GM12865 (cell line): ENCODE measurements at places on chromosomes 1 and 21.

GRCh38 chr1:214461305-214461704 is 90.1 kb downstream of the PTPN14 start:
- no peak for DNase-seq

GRCh38 chr1:31306278-31306677 is 9.4 kb downstream of the ZCCHC17 start:
- DNase-seq = no peak

GRCh38 chr1:164040754-164041153 is 518.2 kb upstream of the PBX1 start:
- DNase-seq = no peak

DNA sequence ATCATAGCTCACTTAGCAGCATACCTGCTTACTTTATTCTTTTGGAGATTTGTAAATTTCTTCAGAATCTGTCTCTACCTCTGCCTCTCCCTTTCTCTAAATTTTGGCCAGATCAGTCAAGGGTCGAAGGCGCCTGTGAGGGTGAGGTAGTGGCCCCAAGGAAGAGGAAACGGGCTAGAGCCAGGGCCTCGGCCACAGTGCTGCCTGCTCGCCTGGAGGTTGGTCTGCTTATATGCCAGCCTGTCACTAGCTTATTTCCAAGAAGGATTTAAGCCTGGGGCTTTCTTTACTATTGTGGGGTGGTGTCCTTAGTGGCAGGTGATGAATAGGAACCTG is 19.6 kb downstream of the PEX14 start:
- no peak for DNase-seq

DNA sequence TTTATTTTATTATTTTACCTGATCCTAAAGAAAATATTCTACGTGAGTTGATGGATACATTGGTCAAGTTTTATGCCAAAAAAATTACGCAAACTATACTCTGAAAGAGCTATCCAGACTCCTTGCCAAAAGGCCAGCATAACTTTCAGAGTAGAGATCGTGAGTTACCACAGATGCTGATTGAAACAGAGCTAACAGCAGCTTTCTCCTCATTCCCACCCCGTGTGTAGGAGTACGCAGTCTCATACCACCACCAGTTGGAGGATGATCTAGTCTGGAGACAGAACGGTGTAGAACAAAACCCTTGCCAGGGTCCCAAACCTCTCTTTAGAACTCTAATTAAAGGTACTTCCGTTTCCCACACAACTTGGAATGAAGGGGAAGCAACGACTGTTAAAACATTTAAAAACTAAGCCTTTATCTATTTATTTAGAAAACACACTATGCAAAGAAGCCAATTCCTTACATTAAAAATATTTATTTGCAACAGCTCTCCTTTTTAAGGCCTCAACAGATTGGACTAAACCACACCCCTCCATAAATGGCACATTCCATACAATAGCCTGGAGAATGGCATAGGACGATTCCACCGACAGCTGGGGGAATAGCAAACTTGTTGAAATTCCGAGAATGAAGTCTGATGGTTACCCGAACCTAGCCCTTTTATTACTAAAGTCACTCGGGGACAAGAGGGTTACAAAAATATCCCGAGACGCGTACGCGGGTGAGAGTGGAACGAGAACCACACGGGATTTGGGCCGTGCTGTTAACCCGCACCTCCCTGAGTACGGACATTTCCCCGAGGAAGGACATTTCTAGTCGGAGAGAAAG is 1.4 kb downstream of the NUCKS1 start:
- DNase-seq = peak; percentile 50

GRCh38 chr1:10302416-10302815 is 92.0 kb downstream of the KIF1B start:
- no peak for DNase-seq

- DNase-seq = no peak
Measured at GRCh38 chr1:182122256-182122912, 60.9 kb upstream of the ZNF648 start.

- no peak for DNase-seq
Measured at GRCh38 chr1:82486969-82487368, 686.2 kb downstream of the ADGRL2 start.

GRCh38 chr1:13539683-13540082 is 25.9 kb upstream of the LRRC38 start:
- no peak for DNase-seq

- no peak for DNase-seq
Measured at GRCh38 chr1:1758059-1758621, 20.1 kb downstream of the NADK start.

GRCh38 chr1:34770891-34771504 is 10.0 kb upstream of the GJB3 start:
- no peak for DNase-seq

GRCh38 chr1:237146241-237146640 is 104.3 kb downstream of the RYR2 start:
- no peak for DNase-seq

DNA sequence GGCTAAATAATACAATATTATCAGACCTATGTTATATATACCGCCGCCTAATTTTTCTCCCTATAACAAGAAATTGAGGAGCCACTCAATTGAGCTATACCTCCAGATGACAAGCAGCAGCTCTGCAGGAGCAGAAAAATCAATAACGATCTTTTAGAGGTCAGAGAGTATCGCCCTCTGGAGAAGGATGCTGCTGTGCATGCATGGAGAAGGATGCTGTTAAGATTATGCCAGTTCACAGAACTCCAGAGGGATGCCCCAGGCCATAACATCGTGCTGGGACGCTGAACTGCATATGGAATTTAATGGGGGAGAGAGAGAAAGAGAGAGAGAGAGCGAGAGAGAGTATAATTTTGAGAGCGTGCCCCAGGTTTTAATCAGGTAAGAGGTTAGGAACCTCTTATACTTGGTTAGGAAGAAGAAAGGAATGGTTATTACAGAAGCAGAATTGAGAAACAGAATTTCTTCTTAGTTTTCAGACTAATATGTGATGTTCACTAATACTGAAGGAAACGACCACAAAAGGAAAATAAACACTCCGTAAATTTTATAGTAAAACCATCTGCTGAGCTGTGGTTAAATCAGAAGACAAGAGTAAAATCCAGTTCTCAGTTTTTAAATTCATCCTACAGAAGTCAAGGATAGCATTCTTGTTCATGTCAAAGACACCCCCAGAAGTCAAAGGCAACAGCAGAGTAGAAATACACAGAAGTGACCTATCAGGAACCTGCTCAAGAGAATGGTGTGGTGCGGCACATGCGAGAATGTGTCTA is 111.1 kb downstream of the SMYD2 start:
- DNase-seq = no peak

GRCh38 chr1:17393230-17393629 is 21.2 kb downstream of the PADI6 start:
- DNase-seq = no peak

DNA sequence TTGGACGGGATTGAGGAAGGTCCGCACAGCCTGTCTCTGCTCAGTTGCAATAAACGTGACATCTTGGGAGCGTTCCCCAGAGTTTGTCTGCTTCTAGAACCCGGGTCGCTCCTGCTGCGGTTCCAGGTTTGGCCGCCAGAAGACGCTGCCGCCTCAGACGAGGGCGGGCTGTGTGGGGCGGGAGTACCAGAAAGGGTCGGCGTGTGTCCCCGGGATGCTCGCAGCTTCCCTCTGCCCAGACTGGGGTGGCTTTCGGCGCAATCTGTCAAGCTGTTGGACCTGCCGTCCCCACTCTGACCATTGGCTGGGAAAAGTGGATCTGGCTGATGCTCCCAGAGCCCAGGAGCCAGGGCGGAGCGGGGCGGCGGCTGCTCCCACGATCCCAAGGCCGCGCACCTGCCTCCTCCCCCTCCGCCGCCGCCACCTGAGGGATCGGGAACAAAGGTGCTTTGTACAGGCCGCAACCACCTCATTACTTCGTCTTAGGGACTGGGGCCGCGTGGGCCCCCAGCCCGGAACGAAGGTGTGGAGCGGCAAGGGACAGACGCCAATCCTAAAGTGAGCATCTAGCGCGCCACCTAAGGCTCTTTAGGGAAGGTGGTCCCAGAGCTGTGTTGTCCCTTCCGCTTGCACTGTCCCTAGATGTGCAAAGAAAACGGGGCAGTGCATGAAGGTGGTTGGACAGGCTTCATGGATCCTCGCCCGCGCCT is 683 bp upstream of the EFNA4 start:
- peak; percentile 63 for DNase-seq

DNA sequence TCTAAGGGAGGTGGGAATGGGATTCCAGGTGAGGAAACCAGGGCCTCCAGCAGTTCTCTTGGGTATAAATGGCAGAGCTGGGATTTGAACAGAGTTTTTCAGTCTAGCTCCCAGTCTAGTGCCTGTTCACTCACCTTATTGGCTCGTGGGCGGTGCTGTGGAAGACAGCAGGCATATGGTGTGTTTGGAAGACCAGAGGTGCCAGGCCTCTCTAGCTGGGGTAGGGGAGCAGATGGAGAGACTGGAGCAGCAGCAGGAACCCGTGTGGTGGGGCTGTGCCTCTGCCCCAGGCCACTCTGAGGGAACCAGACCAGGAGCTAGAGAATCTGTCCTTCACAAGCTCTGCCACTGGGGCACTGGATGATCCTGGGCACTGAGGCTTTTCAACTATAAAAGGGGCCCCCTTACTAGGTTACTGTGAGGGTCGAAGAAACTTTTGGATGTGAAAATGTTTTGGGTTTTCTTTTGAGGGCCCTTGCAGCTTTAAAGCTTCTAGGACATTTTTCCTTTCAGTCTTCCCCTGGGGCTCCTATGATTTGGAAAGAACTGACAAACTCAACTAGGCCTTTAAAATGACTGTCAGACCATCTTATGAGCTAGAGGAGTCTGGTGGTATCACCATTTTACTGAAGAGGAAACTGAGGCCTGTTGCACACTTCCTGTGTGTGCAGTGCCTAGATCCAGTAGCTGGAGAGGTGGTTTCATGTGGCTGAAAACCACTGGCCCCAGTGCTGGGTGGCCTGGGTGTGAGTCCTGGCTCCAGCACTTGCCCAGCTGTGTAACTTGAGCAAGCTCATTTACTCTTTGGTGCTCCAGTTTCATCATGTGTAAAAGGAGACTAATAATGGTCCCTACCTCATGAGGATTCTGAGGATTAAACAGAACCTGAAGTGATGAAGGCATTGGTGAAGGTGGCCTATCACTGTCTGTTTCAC is 6.1 kb downstream of the DMRTB1 start:
- DNase-seq = no peak

GRCh38 chr1:197464044-197464443 is 196.0 kb downstream of the CRB1 start:
- no peak for DNase-seq

GRCh38 chr1:206955476-206956451 is 9.5 kb upstream of the PIGR start:
- DNase-seq = peak; percentile 75

GRCh38 chr21:36202726-36203602 is 46.3 kb downstream of the DOP1B start:
- DNase-seq = no peak

DNA sequence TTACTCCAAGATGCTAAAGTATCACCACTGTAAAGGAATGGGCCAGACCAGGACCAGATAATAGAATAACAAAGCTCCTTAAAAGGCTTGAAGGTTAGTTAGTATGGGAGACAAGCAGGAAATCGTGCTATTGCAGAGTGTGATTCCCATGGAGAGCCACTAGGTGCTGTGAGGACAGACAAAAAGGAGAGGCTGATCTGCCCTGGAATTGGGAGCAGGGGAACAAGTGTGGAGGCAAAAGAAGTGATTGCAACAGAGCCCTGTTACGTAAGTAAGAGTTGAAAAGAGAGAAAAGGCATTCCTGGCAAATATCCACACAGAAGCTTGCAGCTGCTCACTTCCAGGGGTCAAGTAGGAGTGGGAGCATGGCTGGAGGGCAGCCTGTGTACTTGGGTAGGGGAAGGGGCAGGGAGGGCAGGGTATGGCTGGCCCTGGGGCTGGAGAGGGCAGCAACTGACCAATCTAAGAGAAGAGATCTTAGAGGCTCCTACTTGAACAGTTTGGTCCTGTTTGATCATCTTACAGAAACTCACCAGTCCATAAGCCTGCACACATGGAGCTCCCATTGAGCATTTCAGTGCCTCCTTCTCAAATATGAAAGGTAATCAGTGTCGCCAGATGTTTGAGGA is 207.7 kb upstream of the GJB5 start:
- DNase-seq = no peak

DNA sequence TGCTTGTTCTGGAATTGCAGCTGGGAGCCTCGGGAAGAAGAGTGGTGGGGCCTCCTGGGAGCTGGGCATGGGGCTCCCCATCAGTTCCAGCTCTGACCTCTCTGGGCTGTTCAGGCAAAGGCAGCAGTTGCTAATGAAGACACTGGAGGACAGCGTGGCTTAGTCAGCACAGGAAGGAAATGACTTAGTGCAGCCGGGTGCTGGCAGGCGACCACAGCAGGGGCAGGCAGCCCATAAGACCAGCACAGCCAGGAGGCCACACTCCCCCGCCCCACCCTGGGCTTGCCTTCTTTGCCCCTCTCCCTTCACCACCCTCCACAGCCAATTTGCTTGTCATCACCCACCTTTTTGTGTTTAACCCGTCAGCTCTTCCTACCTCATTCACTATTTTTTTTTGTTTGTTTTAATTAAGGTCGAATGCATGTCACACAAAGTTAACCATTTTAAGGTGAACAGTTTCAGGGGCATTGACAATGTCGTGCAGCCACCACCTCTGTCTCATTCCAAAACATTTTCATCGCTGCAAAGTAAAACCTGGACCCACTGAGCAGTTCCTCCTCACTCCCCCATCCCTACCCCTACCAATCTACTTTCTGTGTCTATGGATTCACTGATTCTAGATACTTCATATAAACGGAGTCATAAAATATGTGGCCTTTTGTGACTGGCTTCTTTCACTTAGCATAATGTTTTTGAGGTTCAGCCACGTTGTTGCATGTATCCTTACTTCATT is 10.9 kb downstream of the OLIG2 start:
- DNase-seq = peak; percentile 30

DNA sequence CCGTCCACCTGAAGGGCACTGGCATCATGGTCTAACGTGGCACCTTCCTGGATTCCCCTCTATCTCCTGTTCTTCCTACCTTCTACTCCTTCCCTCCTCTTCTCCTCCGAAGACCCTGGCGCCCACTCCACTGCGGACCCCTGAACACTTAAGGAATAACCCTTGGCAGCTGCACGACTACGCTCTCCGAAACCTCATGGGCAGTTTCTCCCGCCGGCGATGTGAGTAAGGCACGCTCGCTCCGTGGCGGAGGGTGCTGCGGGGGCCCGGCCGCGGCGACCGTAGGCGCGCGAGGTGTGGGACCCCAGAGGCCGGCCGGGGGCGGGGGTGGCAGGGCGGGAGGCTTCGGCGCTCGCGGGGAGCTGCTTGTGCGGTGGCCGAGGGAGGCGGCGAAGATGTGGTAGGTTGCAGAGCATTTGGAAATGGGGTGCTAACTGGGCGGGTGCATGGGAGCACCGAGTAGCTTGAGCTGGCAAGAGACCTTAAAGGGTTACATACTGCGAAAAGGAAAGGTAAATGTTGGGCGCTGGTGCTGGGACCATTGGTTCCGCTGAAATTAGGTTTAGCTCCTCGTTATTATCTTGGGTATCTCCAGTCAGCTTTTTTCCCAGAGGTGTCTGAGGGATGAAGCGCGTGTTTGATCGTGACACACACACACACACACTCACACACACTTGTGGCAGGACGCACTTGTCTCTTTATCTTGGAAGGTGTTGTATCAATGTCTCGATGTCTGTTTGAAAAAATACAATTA is 876 bp downstream of the LRRC7 start:
- no peak for DNase-seq
